ENCODE measurements at places on chromosomes 12 and 14. TPM values are rescaled to one million over a fixed set of nuclear protein-coding genes. Genes with fewer than 3 reads are reported as not detected.
A peak's percentile ranks its signal among the peaks of the same experiment; 100 is the strongest.

The AICDA gene
- not detected for total RNA-seq

The SMIM41 gene
- total RNA-seq, result not detected

The SPX gene
- 1.1 TPM for total RNA-seq

The NXPH4 gene
- total RNA-seq, result 0.13 TPM

The RPL10L gene
- total RNA-seq, result not detected

The SMARCC2 gene
- total RNA-seq, result 33.4 TPM

The KRT2 gene
- total RNA-seq, result not detected

The CLEC14A gene
- total RNA-seq, result not detected

DNA sequence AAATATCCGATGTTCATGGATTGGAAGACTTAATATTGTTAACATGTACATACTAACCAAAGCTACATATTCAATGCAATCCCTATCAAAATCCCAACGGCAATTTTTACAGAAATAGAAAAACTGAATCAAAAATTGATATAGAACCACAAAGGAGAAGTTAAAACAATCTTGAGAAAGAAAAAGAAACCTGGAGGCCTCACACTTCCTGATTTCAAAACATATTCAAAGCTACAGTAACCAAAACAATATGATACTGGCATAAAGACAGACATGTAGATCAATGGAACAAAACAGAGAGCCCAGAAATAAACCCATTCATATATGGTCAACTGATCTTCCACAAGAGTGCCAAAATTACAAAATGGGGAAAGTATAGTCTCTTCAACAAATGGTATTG lies 5.4 kb upstream of the PELI2 start:
- DNase-seq, result no peak

DNA sequence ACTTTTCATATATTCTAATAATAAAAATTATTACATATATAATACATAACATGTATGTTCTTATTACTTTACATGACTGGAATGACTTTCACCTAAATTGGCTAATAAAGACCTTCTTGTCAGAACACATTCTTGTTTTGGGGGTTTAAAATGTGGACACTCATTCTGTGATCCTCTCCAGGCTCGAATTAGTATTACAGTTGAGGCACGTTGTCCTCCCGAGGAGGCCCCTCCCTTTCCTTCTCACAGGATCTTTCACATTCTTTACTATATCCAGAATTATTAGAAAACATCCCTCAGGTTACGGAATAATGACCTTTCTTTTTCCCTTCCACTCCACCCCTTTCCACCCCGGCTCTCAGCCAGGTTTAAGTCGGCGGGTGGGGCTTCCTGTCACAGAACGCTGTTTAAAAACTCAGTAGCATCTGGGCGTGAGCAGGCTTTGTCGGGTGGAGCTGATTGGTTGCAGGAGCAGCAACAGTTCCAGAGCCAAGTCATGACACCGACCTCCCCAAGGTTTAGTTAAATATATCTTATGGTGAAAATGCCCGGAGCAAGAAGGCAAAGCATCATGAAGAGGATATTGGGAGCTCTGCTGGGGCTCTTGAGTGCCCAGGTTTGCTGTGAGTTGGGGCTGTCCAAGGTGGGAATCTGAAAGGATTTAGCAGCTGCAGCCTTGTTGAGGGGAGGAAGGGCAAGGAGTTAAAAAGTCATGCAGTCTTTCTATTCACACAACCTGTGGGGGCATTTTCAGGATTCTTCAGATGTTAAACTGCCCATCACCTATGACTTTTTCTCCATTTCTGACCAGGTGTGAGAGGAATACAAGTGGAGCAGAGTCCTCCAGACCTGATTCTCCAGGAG lies 396.7 kb upstream of the OR4E1 start:
- DNase-seq, result no peak

DNA sequence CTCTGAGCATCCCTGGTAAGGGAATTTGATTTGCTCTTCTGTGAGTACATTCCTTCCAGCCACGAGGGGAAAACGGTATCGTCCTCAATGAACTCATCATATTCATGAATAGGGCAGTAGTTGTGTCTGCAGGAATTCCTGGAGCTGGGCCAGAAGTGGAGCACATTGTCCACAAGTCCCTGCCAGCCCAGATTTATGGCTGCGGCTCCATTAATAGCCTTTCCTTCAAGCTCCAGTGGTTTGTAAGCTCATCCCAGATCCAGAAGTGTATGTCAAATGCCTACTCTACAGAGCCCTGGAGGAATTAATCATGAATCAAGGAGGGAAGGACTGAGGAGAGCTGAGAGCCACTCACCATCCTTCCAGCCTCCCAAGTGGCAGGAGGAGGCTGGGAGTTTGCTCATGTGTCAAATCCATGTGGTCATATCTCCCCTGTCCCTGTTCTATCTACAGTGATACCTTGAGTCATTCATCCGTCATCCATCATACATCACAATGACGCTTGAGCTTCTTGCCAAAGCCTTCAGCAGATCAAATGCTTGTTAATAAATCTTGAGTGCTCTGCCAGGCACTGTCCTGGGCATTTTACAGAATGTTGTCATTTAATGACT lies 65.5 kb downstream of the SVOP start:
- peak; percentile 12 for DNase-seq

- no peak for DNase-seq
These were observed 25.5 kb upstream of the BCDIN3D start for GRCh38 chr12:49868449-49868848.

- DNase-seq, result no peak
These were observed 102.7 kb downstream of the DACT1 start for GRCh38 chr14:58740379-58740935.

- no peak for DNase-seq
These were observed 21.5 kb upstream of the SSTR1 start for GRCh38 chr14:38186216-38186615.

DNA sequence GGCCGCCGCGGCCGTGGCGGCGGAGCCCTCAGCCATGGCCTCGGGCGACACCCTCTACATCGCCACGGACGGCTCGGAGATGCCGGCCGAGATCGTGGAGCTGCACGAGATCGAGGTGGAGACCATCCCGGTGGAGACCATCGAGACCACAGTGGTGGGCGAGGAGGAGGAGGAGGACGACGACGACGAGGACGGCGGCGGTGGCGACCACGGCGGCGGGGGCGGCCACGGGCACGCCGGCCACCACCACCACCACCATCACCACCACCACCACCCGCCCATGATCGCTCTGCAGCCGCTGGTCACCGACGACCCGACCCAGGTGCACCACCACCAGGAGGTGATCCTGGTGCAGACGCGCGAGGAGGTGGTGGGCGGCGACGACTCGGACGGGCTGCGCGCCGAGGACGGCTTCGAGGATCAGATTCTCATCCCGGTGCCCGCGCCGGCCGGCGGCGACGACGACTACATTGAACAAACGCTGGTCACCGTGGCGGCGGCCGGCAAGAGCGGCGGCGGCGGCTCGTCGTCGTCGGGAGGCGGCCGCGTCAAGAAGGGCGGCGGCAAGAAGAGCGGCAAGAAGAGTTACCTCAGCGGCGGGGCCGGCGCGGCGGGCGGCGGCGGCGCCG lies 381 bp downstream of the YY1 start:
- peak; percentile 46 for DNase-seq

GRCh38 chr14:74219277-74220205 lies 19.7 kb upstream of the VSX2 start:
- no peak for DNase-seq

GRCh38 chr12:62299617-62300016 lies 39.4 kb downstream of the USP15 start:
- no peak for DNase-seq

GRCh38 chr12:57939291-57939690 lies 2.1 kb upstream of the ATP23 start:
- peak; percentile 73 for DNase-seq

- DNase-seq, result peak; percentile 89
These were observed at the start of gene C1R for GRCh38 chr12:7092229-7092985. TSS of gene C1R (minus strand) at chr12:7092445. CDS start at chr12:7092388, 57 bp downstream.

DNA sequence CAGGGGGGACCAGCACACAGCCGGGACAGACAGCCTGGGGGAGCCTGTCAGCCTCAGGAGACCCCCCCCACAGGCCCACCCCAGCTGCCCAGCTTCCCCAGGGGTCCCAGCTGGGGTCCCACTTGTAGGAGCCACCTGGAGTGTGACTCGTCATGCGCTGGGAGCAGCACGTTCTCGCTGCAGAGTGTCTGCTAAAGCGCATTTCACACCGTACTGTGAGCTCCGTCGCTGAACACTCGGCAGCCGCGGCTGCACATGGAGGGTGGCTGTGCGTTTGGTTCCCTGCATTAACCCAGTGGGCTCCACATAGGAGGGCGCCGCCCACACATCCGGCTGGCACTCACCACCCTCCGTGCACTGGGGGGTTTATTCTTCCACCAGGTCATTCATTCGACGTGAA lies 56.7 kb downstream of the FBRSL1 start:
- DNase-seq, result no peak

GRCh38 chr14:95500772-95501401 lies 15.6 kb downstream of the SYNE3 start:
- peak; percentile 78 for DNase-seq

DNA sequence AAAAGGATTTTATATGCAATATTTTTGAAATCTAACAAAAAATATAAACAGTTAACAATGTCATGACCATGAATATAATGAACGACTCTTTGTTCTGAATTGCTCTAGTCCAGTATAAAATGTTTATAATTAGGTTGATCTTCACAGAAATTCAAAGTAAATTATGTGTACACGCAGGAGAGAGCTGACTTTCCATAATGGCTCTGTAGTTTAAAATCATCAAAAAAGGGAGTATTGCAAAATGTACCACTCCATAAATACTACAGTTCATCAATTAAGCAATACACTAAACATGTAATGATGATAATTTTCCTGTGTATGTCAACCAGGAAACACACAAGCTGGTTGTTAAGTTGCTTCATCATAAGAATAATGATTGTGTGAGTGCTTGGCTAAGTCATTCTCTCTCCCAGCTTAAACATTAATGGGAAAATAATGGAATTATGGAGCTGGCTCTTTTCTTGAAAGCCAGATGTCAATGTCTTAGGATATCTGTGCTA lies 189.5 kb upstream of the PLEKHG7 start:
- no peak for DNase-seq

- no peak for DNase-seq
These were observed 106.1 kb upstream of the ANO4 start for GRCh38 chr12:100688451-100688864.

DNA sequence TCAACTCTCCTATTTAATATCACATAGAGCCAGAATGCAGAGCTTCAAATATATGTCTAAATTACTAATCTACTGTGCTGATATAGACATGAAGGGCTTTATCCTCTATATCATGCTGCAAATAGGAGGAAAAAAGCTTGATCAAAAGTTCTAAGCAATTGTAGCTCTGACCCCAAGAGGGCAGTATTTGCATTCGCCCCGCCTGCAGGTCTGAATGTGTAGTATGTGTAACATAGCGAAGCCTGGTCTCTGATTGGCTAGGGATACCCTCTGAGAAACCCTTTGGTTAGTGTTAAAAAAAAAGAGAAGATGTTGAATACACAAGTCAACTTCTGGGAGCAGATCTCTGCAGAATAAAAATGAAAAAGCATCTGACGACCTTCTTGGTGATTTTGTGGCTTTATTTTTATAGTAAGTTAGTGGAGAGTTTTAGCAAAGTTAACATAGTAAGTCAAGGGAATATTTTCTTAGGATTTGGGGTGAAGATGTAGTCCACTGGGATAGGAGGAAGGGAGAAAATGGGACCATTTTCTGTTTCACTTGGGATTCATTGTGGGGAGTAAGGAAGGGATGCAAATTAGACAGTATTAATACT lies 151.6 kb upstream of the OR4E1 start:
- no peak for DNase-seq

DNA sequence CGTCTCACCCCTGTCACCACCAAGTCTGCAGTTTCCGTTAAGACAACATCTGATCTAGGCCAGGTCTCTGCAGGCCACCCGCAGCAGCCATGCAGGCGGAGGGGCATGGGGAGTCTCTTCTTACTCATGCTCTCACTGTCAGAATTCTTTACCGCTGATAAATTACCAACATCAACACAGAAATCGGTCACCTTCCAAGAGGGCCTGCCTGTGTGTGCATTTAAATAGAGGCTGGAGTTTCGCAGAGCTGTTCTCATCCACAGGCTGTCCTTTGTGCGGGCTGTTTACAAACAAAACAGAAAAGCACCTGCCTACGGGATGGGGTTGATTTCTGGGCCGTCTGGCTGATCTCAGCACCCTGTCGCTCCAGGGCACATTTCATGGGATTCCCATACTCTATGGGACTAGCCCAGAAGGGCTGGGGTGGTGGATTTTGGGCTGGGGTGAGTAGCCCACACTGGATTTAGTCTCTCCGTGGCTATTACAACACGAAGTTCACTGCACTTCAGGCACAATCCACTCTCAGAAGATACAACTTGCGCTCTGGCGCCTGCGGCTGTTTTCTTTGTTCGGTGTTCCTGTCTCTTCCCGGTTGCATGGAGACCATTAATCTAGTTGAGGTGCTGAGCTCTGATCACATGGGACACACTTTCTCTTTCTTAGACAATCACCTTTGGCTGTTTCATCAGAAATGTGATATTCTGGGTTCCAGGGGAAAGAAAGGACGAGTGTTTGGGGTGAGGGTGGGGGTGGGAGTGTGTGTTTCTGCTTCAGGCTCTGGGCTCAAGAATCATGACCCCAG lies 331.1 kb downstream of the GLT1D1 start:
- DNase-seq, result no peak

GRCh38 chr14:31895206-31895605 lies 181.9 kb upstream of the ARHGAP5 start:
- no peak for DNase-seq

DNA sequence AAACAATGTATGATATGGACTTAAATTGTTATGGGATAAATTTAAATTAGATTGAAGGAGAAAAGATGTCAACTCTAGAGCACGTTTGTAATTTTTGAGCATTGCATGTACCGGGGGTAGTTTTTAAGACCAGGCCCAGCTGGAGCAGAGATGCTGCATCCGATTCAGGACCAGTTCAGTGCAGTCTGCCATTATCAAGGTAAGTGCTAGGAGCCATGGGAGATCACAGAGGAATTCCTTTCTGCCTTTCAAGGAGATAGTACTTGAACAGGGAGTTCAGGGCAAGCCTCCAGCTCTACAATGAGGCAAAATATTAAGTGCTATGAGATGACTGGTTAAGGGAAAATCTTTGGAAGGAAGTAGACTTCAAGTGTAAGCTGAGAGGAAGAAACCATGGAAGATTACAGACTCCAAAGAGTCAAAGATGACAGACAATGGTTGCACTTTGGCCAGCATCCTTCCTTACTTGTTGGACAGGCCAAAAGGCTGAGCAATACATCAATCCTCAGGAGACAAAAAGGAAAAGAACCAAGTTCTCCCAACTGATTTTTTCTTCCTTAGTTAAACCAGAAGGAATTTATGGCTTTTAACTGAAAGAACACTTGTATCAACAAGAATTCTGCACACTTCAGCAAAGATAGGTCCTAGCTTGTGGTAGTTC lies 113.2 kb upstream of the HIF1A start:
- DNase-seq, result no peak

DNA sequence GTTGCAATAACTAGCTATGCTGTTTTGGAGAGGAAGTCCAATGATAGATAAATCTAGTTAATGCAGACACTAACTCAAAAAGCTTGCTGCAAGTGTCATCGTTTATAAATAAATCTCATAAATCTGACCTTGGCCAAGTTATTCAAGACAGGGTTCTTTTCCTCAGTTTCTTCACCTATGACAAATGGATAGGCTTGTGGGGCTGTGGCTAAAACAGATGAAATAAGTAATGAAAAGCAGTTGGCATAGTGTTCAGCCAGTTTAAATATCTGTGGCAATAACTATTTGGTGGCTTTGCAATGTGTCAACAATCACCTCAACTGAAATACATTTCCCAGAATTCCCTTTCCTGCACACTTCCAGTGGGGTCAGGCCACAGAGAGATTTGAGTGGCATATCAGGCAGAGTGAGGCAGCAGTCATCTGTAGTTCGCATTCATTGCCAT lies 169.9 kb downstream of the DYRK2 start:
- DNase-seq, result no peak
